ENCODE measurements at places on chromosomes 5 and 9. TPM values are rescaled to one million over a fixed set of nuclear protein-coding genes. Genes with fewer than 3 reads are reported as not detected.
A peak's percentile ranks its signal among the peaks of the same experiment; 100 is the strongest.

- H3K27me3 ChIP-seq = peaks cover 3% of the 10 kb centered on the region
- no peaks in the 10 kb centered on the region for H3K36me3 ChIP-seq
- H3K4me3 ChIP-seq = no peak overlapping the region
- H3K27ac ChIP-seq = no peak overlapping the region
- H3K4me1 ChIP-seq = no peaks in the 10 kb centered on the region
Measured at GRCh38 chr5:53406630-53407316, 73.7 kb upstream of the FST start.

DNA sequence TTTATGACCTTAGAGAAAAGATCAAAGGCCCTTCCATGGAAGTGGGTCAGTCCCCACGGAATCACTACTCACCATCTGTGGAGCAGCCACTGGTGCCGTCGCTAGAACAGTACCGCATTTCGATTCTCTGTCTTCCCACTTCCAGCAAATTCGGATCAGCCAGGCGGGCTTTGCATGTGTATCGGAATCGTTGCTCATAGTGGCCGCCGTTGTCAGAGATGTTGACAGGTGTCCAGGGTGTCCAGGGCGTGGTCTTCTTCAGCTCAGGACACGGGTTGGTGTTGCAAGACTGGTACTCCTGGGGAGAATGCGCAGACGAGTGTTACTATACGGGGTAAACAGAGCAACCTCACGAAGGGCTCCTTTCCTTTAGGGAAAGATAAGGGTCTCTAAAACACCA lies 479.5 kb downstream of the SEMA5A start:
- DNase-seq = no peak
- peaks cover 37% of the 10 kb centered on the region for H3K36me3 ChIP-seq
- H3K4me3 ChIP-seq = no peak overlapping the region
- H3K4me1 ChIP-seq = no peaks in the 10 kb centered on the region
- H3K27ac ChIP-seq = no peak overlapping the region
- H3K27me3 ChIP-seq = no peaks in the 10 kb centered on the region

DNA sequence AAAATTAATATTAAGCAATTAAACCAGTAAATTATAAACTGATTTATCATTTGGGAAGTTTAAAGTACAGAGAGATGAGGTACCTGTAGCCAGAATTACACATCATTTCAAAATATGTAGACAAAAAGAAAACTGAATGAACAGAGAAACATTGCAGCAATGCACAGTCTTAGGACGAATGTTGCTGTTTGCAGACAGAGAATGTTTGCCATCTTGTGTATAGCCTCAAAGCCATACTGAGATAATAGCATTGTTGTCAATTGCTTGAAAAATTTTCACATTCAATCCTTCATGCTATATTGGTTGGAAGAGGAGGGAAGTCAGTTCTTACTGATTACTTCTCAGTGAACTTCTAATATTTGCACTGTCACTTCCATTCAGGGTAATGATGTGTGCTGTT lies 326.2 kb downstream of the PRR16 start:
- no peaks in the 10 kb centered on the region for H3K27me3 ChIP-seq
- DNase-seq = no peak

- no peaks in the 10 kb centered on the region for H3K36me3 ChIP-seq
- H3K4me1 ChIP-seq = peaks cover 5% of the 10 kb centered on the region
- H3K4me3 ChIP-seq = peak within 1 kb of the TSS; percentile 33
- H3K27ac ChIP-seq = no peak within 1 kb of the TSS
- no peak for DNase-seq
Measured at GRCh38 chr5:146338774-146339714, at the start of gene POU4F3. POU4F3 (plus strand) TSS chr5:146338839; CDS start chr5:146339113, 274 bp downstream.

- H3K36me3 ChIP-seq = no peaks in the 10 kb centered on the region
- no peak overlapping the region for H3K4me3 ChIP-seq
- H3K27ac ChIP-seq = no peak overlapping the region
- H3K27me3 ChIP-seq = no peaks in the 10 kb centered on the region
- DNase-seq = no peak
Measured at GRCh38 chr5:19266791-19267190, 721.2 kb downstream of the CDH18 start.

DNA sequence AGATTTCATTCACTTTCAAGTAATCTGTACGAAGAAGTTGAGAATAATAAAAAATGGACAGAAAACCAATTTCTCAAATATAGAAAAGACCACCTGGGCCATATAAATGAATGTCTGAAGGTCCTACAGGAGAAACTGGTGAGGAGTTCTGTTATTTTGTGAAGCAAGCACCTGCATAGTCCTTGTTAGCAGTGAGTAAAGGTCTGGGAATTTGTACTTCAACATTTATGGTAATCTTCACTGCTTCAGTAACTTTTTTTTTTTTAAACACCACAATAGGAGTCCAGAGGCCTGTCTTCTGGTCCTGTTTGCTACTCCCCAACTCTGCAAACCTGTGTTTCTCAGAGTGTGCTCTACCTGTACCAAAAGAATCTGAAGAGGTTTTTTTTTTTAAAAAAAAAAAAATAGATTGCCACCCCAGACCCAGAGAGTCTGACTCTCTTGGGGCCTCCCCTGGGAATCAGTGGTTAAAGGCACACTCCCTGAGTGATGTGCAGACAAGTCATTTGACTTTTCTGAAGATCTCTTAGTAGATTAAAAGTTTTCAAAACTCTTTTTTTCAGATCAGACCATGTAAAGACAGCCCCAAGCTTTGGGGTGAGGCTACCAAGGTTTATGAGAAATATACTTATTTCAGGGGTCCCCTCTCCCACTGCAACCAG lies 55.5 kb downstream of the FAM81B start:
- H3K4me1 ChIP-seq = peaks cover 4% of the 10 kb centered on the region
- H3K36me3 ChIP-seq = no peaks in the 10 kb centered on the region
- H3K27ac ChIP-seq = no peak overlapping the region
- no peak overlapping the region for H3K4me3 ChIP-seq

- peak overlapping the region; percentile 95 for H3K4me3 ChIP-seq
- no peaks in the 10 kb centered on the region for H3K27me3 ChIP-seq
- peaks cover 18% of the 10 kb centered on the region for H3K4me1 ChIP-seq
Measured at GRCh38 chr5:177005619-177006264, 837 bp downstream of the UIMC1 start.

DNA sequence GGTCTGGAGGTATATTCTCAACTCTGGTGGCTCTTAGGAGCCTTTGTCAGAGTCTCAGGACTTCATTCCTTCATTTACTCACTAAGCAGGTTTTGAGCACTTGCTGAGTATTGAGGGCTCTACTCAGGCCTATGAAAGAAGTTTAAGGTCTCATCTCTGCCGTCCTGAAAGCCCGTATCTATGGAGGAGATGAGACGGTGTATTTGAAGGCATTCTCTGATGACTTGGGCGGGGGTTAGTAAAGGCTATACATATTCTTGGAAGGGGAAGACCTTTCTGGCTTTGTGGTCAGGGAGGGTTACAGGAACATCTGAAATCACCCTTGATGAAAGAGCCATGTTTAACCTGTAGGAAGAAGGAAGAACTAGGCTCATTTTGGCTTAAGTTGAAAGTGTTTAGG lies 21.9 kb downstream of the RASGRF2 start:
- no peaks in the 10 kb centered on the region for H3K4me1 ChIP-seq
- H3K36me3 ChIP-seq = no peaks in the 10 kb centered on the region
- no peak for DNase-seq
- no peak overlapping the region for H3K27ac ChIP-seq

GRCh38 chr9:137534256-137535119 lies 15.7 kb downstream of the PNPLA7 start:
- H3K36me3 ChIP-seq = peaks cover 5% of the 10 kb centered on the region
- no peak overlapping the region for H3K4me3 ChIP-seq
- H3K4me1 ChIP-seq = peaks cover 7% of the 10 kb centered on the region
- no peaks in the 10 kb centered on the region for H3K27me3 ChIP-seq

DNA sequence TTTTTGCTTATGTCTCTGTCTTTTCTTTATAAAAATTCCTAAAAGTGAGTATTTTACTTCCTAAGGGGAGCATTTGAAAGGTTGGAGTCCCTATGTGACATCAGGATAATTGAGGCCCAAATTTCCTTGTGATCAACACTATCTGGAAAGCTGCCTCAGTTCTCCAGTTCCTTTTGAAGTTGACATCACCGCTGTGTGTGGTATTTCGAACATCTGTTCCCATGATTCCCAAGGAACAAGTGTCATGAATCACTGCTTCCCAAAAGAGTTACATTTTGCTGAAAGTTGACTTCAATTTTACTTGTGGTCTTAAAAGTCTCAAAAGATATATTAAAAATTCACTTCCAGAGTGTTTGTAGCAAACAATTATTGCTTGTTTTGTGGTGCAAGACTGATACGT lies 452.1 kb upstream of the RGMB start:
- no peak for DNase-seq
- H3K36me3 ChIP-seq = no peaks in the 10 kb centered on the region
- no peak overlapping the region for H3K27ac ChIP-seq
- H3K4me1 ChIP-seq = no peaks in the 10 kb centered on the region
- no peak overlapping the region for H3K4me3 ChIP-seq

- no peak overlapping the region for H3K27ac ChIP-seq
- no peak for DNase-seq
- peaks cover 9% of the 10 kb centered on the region for H3K4me1 ChIP-seq
Measured at GRCh38 chr5:73826301-73827105, 200.5 kb downstream of the ARHGEF28 start.

DNA sequence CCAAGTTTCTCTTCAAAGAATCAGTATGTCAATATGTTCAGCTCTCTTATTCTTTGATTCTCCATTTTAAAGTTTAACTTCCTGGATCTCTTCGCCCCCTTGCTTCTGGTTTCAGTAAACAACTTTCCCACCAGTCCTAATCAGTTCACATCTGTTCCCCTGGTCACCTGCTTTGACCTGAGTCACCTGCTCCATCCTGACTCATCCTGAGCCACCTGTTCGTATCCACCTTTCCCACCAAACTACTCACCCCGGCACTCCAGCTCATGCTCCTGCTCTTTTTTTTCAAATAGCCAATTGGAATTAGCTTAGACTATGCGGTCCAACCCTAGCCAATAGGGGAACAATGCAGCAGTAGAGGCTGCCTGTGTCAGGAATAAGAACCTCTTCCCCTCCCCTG lies 23.6 kb upstream of the CSF1R start:
- peaks cover 3% of the 10 kb centered on the region for H3K27me3 ChIP-seq
- H3K4me3 ChIP-seq = no peak overlapping the region
- no peaks in the 10 kb centered on the region for H3K36me3 ChIP-seq
- H3K27ac ChIP-seq = no peak overlapping the region

DNA sequence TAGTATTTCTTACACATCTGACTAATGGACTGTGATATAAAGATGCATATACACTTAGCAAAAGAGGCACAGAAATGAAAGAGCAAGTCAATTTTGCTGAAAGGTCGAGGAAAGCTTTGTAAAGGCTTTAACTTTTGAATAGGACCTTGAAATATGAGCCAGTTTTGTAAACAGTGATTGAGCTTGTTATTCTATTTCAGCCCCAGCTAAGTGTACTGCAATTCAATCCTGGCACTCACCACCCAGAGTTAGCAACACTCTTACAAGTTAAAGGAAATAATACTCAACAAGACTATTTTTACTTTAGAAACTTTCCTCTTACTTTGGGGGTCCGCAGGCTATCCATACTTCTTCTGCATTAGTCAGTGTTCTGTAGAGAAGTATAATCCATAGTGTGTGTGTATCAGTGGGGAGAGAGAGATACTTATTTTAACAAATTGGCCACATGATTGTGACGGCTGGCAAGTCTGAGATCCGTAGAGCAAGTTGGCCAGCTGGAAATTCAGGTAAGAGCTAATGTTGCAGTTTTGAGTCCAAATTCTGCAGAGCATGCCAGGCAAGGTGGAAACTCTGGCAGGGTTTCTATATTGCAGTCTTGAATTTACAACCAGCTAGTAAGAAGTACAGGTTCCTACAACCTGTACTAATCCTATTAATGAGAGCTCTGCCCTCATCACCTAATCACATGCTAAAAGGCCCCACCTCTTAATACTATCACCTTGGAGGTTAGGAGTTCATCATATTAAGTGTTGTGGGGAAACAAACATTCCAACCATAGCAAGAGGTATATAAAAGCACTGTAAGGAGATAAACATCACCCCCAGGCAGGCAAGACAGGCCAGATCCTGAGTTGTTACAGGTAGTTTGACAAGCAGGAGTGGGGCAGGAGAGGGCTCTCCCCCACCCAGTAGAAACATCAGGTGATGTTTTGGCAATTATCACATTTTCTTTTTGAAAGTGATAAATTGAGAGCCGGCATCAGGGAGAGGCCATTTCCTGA lies 33.6 kb downstream of the IL7R start:
- H3K27me3 ChIP-seq = no peaks in the 10 kb centered on the region
- H3K27ac ChIP-seq = peak overlapping the region; percentile 11
- H3K4me1 ChIP-seq = peaks cover 6% of the 10 kb centered on the region
- no peaks in the 10 kb centered on the region for H3K36me3 ChIP-seq
- H3K4me3 ChIP-seq = peak overlapping the region; percentile 0

Gene TMED9
- 225 TPM for total RNA-seq

Gene MSX2
- 69.7 TPM for total RNA-seq

Gene IL9
- total RNA-seq = not detected

Gene PTGES
- total RNA-seq = 29.1 TPM

Measured in type B pancreatic cell (in vitro differentiated cells).